ENCODE measurements at places on chromosomes 12 and 14.

GRCh38 chr14:86708846-86709339, 1178.9 kb downstream of the FLRT2 start:
- no peak for DNase-seq

GRCh38 chr12:57498571-57498970, 10.7 kb downstream of the MARS1 start:
- DNase-seq, result no peak

- no peak for DNase-seq
These were observed 62.5 kb downstream of the ITPR2 start for GRCh38 chr12:26770239-26771070.

- DNase-seq, result no peak
These were observed 50.9 kb upstream of the CCT2 start for GRCh38 chr12:69534389-69534822.

- DNase-seq, result no peak
These were observed 142.7 kb downstream of the BCL11B start for GRCh38 chr14:99129211-99129696.

DNA sequence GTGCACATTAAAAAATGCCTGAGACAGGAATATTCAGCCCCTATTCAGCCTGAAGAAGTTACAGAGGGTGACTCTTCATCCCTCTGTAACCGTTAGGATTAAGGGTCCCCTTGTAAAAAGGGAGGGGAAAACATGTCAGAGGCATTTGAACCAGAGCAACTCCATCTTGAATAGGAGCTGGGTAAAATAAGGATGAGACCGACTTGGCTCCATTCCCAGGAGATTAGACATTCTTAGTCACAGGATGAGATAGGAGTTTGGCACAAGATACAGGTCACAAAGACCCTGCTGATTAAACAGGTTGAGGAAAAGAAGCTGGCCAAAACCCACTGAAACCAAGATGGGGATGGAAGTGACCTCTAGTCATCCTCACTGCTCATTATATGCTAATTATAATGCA, 19.9 kb upstream of the MDM1 start:
- DNase-seq, result no peak

- no peak for DNase-seq
These were observed 16.2 kb downstream of the CDKL1 start for GRCh38 chr14:50380455-50380854.

DNA sequence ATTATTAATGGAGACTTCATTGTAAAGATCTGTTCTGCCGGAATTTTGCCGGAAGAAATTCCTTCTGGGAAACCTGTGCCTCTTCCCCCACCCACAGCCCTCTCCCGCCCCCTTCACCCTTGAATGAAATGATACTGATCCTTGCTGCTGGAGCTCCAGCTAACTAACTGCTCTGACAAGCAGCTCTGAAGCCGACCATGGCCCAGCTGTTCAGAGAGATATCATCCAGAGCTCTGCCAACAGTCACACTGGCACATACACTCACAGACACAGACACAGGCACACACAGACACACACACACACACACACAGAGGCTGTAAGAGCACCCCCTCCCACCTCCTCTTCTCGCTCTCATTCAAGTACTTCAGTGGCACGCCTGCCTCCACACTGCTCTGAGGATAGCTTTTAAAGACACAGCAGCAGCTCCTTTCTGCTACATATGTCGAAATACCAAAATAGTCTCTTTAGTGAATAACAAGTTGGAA, 88.6 kb downstream of the R3HDM2 start:
- no peak for DNase-seq

DNA sequence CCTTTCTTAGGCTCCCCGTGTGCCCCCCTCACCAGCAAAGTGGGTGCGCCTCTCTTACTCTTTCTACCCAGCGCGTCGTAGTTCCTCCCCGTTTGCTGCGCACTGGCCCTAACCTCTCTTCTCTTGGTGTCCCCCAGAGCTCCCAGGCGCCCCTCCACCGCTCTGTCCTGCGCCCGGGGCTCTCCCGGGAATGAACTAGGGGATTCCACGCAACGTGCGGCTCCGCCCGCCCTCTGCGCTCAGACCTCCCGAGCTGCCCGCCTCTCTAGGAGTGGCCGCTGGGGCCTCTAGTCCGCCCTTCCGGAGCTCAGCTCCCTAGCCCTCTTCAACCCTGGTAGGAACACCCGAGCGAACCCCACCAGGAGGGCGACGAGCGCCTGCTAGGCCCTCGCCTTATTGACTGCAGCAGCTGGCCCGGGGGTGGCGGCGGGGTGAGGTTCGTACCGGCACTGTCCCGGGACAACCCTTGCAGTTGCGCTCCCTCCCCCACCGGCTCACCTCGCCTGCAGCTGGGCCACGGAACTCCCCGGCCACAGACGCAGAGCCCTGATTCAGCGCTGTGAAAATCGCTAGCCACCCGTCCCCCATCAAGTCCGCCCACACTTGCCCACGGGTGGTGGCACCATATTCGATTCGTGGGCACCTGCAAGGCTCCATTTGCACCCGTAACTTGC, 1.3 kb downstream of the TMEM233 start:
- no peak for DNase-seq

GRCh38 chr14:76280221-76280620, 95.7 kb upstream of the ESRRB start:
- no peak for DNase-seq

GRCh38 chr12:107917912-107918800, 143.7 kb downstream of the ASCL4 start:
- no peak for DNase-seq

GRCh38 chr12:10339053-10339840, 31.6 kb downstream of the KLRD1 start:
- DNase-seq, result no peak

GRCh38 chr14:89201645-89202044, 215.4 kb downstream of the FOXN3 start:
- no peak for DNase-seq

DNA sequence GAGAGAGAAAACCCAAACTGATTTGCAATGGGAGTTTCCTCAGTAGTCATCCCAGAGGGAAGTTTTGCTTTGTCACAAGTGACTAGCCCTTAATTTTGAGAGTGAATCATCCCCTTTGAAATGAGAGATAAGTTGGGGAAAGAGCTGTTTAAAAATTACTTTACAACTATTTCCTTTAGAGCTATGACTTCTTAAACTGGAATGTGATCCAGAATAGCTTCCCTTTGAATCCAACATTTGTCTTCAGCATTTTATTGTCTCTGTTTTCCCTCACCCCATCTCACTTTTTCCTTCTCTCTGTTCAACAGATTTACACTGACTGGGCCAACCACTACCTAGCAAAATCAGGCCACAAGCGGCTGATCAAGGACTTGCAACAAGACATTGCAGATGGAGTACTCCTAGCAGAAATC, 109.3 kb downstream of the NAV3 start:
- DNase-seq, result no peak

GRCh38 chr12:42802785-42803189, 213.2 kb upstream of the PRICKLE1 start:
- no peak for DNase-seq

DNA sequence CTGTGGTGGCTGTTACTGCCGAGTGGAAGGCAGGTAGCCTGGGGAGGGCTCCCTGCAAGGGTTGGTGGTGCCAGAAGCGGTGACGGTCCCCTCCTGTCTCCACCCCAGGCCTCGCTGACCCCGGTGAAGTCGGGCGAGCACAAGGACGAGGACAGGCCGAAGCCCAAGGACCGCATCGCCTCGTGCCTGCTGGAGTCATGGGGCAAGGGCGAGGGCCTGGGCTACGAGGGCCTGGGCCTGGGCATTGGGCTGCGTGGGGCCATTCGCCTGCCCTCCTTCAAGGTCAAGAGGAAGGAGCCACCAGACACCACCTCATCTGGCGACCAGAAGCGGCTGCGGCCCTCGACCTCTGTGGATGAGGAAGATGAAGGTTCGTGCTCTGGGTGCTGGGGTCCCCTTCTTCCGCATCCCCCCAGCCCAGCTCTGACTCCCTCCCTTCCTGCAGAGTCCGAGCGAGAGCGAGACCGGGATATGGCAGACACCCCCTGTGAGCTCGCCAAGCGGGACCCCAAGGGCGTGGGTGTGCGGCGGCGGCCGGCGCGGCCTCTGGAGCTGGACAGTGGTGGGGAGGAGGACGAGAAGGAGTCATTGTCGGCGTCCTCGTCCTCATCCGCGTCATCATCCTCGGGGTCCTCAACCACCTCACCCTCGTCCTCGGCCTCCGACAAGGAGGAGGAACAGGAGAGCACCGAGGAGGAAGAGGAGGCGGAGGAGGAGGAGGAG, 13.3 kb downstream of the SETD1B start:
- DNase-seq, result no peak

DNA sequence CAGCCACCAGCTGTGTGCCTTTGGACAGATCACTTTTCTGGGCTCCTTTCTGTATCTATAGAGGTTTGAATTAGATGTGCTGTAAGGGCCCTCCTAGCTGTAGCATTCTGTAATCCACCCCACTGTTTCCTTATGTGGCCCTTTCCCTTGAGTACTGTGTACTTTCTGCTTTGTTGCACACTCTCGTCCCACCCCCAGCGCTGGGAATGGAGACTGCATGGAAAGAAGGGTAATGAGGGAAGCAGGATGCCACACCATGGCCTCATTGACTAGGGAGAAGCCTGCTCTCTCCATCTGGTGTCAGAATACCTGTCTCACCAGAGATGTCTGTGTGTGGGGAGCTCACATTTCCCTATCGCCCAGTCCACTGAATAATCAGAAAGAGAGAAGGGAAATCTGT, 13.6 kb upstream of the GALNT16 start:
- DNase-seq, result no peak

GRCh38 chr14:26175658-26176057, 422.2 kb downstream of the NOVA1 start:
- DNase-seq, result no peak

GRCh38 chr14:101721951-101722661, 39.4 kb upstream of the PPP2R5C start:
- no peak for DNase-seq

DNA sequence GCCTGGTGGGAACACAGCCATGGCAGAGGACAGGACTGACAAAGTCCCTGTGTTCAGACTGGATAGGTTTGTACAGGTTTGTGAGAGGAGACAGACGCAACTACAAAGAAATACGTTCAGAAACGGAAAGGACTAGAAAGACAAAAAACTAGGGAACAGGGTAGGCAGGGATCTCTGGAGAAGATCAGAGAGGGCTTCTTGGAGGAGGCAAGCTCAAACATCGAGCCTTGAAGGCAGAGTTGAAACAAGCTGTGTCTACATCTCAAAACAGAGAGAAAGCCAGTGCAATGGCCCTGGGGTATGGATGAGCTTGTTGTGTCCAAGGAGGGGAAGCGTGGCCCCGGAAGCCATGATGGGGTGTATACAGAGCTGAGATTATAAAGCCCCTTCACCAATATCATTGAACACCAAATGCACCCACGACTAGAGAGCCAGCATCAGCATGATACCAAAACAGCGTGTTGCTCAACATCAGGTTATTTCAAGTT, 89.6 kb upstream of the NCOR2 start:
- no peak for DNase-seq

DNA sequence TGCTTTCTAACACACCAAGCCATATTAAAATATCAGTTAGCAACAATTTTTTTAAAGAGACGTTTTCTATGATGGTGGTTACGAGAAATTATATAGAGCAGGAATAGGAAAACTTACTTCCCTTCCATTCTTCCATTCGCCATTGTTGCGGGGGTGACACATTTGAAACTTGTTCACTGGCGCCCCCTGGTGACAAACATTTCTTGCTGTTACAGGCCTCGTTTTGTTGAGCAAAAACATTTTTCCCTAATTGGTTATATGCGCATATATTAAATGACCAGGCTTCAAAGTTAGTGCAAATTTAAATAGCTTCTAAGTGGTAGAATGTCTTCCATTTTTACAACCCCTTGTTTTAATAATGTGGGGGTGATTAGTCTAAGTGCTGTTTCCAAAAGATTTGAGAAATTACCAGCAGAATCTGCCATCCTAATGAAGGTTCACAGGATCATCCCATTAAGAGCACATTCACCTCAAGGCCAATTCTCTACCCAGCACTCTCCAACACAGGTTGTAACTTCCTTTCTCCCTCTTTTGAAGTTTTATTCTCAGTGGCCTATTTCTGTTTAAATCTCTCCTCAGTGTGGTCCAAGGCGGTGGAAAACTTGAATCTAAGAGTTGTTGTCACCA, 1124.7 kb downstream of the FLRT2 start:
- peak; percentile 1 for DNase-seq

DNA sequence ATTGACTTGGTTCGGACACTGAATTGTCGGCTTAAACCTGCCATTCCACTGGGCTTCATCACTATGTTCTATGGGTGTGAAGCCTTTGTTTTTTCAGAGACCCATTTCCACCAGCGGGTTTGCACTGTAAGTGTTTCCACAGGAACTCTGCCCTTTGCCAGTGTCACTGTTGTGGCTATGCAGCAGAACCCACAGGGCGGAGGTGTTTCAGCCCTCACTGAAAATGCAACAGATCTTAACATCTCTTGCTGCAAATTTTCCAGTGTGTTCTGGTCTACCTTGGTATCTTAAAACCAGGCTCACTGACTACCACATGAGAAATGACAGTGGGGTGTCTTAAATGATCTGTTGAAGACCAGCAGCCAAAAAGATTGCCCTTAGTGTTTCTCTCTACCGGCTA, 21.1 kb downstream of the PRKCH start:
- DNase-seq, result peak; percentile 81

- DNase-seq, result no peak
These were observed 155.0 kb upstream of the C14orf180 start for GRCh38 chr14:104424406-104425072.

DNA sequence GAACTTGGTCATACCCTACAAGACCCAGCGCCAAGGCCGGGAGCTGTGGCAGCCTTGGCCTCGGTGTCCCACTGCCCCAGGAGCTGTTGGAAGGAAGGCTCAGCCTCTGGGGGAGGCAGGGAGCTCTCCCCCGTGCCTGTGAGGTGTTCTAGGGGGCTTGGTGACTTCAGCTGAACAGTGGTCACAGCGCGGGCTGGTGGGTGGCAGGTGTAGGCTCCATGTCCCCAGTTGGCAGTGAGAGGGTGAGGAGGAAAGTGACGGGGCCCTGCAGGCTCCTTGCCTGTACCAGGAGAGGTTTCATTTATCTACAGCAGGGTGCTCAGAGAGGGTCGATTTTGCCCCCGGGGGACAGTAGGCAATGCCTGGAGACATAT, 47.5 kb downstream of the DLK1 start:
- DNase-seq, result no peak

DNA sequence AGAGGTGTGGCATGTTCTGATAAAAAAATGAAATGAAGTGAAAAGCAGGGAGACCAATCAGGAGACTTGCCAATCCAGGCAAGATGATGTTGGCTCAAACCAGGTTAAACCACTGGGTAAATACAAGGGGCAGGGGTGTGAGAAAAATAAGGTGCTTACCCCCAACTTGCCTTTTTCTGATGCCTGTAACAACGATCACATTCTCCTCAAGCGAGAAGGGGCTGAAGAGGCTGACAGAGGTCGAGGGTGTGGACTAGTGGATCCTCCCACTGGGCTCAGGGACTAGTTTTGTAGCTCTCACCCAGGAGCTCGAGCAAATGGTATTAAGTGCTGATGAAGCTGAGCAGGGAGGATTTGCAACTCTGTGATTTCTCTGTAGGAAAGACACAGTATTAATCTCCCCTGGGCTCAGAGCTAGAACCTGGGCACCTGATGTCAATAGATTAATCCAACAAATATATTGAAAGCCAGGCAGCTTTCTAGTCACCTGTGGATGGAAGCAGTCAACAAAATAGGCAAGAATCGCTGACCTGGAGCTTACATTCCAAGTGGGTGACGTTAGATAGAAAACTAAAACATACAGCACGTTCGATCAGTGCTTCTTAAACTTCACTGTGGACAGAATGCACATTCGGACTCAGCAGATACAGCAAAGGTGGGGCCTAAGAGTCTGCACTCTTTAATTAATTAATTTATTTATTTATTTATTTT, 15.2 kb upstream of the EAPP start:
- no peak for DNase-seq

Measured in stimulated activated CD4-positive, alpha-beta T cell treated with anti-CD3 and anti-CD28 coated beads, TNF-alpha, amount 100 ng/mL, for 48 hours (primary cell).